ENCODE measurements at places on chromosomes 7 and 10.
A peak's percentile ranks its signal among the peaks of the same experiment; 100 is the strongest.

- no peak for DNase-seq
Observed at GRCh38 chr7:18489624-18490023, 5.9 kb upstream of the HDAC9 start.

DNA sequence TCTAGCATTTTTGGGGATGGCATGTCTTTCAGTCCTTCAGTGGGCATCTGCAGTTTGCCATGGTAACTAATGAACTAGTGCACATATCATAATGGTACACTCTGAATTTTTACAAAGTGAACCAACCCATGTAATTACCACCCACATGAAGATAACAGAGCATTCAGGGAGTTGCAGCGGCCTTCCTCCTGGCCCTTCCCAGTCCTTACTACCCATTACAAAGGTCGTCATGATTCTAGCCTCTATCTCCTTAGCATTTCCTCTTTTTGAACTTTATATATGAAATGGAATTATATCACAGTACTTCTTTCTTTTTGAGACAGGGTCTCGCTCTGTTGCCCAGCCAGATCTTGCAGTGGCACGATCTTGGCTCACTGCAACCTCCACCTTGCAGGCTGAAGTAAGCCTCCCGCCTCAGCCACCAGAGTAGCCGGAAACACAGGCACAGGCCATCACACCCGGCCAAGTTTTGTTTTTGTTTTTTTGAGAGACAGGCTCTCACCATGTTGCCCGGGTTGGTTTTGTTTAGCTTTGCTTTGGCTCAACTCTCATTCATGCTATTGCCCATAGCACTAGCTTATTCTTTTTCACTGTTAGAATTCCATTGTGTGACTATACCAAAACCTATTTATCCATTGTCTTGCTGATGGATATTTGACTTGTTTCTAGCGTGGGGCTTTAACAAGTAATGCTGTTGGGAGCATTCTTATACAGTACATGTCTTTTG lies 79.2 kb downstream of the APBB1IP start:
- DNase-seq, result no peak

GRCh38 chr10:2592360-2593160 lies 474.8 kb upstream of the PFKP start:
- no peak for DNase-seq

DNA sequence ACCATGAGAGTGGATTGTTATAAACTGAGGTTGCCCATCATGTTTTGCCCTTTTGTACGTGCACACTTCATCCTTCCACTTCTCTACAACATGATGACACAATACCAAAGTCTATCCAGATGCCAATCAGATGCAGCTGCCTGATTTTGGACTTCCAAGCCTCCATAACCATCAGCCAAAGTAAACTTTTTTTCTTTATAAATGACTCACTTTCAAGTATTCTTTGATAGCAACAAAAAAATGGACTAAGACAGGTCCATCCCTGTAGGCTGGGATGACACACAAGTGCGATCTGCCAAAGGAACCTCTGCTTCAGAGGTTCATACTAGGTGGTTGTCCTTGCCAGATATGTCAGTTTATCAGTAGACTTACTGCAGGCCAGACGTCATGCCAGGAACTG lies 320.2 kb upstream of the FZD1 start:
- no peak for DNase-seq

DNA sequence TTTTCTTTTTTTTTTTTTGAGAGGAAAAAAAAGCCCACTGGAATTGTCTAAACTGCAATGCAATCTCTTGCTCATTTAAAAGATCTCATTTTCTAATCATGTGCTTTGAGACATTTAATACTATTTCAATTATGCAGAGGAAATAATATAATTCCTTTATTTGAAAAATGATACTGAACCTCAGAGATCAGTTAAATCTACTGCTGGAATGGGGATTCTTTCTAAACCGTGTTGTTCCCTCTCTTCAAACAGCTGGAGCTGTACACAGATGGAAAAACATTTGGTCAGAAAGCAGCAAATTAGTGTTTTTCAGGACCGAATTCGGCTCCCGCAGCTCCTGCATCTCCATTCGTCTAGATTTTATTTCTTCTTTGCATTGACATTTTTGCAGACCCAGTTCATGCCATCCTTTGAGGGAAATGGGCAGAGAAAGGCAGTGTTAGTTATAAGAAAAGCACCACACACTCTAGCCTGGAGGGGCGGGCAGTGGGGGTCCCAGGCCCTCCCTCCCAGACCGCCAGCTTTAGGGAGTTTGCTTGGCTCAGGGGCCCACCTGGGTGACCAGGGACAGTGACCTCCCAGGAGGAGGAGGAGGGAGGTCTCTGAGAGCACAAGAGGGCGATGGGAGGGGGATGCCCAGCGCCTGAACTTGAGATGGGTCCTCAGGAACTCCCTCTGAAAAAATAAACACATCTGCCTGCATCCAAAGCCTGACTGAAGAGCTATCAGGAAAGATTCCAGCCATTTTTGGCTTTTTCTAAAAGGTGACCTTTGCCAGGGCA lies 32.4 kb downstream of the TRIM8 start:
- DNase-seq, result no peak

DNA sequence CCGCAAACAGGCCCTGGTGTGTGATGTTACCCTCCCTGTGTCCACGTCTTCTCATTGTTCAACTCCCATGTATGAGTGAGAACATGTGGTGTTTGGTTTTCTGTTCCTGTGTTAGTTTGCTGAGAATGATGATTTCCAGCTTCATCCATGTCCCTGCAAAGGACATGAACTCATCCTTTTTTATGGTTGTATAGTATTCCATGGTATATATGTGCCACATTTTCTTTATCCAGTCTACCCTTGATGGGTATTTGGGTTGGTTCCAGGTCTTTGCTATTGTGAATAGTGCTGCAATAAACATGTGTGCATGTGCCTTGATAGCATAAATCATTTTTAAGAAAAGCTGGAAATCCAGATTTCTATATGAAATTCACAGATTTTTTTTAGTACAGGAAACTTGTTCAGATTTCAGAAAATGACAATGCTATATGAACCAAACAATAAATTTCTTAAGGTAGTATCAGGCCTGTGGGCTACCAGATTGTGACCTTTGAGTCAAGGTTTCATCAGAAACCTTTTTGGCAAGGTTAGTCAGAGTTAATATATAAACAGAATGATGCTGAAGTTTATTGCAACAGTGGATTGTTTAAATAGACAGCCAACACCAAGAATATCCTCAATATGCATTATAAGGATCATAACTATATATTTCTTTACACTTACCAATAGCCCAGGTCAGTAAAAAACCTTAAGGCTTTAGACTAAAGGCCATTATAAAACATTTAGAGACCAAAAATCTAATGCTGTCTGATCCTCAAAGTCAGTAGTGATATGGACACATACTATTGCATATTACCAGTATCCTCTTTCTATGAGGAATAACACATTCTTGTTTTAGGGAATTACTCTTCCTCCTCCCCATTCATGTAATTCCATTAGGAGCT lies 68.7 kb upstream of the PAPSS2 start:
- DNase-seq, result no peak

- no peak for DNase-seq
Observed at GRCh38 chr7:2331707-2332106, 17.5 kb upstream of the SNX8 start.

DNA sequence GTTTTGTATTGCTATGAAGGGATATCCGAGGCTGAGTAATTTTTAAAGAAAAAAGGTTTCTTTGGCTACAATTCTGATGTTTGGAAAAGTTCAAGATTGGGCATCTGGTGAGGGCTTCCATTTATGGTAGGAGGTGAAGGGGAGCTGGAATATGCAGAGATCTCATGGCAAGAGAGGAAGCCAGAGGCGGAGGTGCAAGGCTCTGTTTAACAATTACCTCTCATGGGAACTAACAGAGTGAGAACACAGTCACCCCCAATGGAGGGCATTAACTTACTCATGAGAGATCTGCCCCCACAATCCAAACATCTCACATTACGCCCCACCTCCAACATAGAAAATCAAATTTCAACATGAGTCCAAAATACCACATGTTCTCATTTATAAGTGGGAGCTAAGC lies 62.0 kb downstream of the AKR1D1 start:
- DNase-seq, result no peak

- no peak for DNase-seq
Observed at GRCh38 chr10:26488344-26488743, 50.2 kb downstream of the APBB1IP start.

DNA sequence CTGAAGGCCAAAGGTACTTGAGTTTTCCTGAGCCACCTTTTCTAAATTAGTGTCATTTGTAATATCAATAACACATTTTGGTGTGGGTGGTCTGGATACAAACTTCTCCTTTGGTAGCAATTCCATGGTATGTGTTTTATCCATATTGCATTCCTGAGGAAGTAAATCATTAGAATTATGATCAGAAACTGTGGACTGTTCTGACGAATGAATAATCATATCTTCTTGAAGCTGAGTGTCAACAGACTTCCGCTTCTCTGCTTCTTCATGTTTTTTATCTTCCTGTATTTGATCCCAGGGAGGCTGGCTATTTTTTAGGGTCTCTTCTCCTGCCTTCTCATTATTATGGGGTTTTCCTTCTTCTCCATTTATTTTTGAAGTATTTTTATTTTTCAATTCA lies 81.4 kb downstream of the NRBF2 start:
- DNase-seq, result no peak

DNA sequence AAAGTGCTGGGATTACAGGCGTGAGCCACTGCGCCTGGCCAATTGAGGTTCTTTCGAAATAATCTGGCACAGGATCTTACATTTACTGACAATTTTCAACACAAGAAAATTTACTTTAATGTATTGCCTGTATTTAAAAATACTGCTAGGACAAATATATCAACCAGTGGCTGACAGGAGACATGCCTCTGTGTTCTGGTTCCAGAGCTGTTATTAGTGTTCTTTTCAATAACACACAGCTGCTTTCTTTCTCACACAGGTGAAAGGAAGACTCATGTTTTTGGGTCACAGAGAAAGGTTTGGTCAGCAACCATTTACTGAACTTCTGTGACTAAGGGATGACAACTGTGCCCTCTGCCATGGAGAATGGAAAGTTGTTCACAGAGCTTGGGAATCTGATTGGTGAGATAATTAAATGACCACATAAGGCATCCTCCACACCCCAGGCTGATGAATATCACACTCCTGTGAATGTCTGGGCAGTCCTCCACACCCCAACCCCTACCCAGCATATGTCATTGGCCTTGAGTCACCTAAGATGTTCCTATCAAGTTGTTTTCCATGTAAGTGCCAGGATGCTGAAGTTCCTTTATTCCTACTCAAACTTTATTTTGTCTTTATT lies 180.1 kb downstream of the RAPGEF5 start:
- no peak for DNase-seq

- DNase-seq, result no peak
Observed at GRCh38 chr7:485188-486081, 34.2 kb downstream of the PDGFA start.

DNA sequence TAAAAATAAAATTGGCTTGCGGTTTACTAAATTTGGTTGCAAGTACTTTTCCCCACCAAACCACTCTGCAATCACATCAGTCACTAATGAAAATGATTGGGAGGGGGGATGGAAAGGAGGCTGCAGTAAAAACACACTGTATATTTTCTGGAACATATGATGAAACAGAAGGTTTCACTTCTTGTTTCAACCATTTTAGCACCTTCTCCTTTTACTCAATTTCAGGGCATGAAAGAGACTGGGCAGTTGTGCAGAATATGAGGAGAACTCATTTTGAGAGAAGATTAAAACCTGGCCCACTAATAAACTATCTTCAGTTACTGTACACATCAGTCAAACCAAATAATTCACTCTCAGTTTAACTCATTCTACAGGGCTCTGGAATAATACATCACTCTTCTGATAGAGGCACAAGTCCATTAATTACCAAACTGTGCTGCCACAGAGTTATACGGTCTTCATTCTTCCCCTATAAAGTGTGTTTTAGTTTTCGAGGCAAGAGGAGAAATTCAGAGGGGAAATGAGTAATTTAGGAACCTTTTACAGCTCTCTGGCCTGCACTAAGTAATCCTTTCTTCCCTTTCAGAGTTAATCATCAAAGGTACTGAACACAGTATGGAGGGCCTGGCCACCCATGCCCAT lies 25.5 kb downstream of the JAZF1 start:
- DNase-seq, result peak; percentile 51

DNA sequence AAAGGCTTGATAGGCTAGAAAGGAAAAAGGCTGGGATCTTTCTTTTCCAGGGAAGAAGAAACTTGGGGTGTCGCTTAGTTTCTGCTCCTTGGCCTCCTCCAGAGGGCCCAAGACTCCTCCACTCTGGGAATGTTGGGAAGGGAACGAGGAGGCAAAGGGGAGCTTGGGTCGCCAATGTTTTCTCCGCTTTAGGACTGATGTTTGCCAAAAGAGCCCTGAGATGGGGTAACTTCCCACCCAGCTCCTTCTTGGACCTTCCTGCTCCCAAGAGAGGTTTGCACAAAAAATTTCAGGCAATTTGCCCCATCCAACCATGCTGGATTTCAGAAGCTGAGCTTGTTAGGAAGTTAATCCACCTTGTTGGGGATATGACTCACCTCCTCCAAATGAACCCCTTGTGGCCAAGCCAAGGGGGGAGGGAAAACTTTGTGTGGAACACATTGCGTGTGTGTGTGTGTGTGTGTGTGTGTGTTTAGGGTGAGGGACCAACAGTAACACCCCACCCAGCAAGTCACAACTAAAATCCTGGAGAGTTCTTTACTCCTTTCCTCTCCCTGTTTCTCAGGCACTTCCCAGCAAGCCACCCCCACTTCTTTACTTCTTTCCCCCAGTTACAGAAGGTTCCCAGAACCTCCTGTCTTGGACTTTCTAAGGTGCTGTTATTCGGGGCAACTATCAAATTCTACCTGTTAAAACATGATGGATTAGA lies 8.7 kb upstream of the HOXA2 start:
- no peak for DNase-seq

- no peak for DNase-seq
Observed at GRCh38 chr7:18384491-18385143, 110.9 kb upstream of the HDAC9 start.

DNA sequence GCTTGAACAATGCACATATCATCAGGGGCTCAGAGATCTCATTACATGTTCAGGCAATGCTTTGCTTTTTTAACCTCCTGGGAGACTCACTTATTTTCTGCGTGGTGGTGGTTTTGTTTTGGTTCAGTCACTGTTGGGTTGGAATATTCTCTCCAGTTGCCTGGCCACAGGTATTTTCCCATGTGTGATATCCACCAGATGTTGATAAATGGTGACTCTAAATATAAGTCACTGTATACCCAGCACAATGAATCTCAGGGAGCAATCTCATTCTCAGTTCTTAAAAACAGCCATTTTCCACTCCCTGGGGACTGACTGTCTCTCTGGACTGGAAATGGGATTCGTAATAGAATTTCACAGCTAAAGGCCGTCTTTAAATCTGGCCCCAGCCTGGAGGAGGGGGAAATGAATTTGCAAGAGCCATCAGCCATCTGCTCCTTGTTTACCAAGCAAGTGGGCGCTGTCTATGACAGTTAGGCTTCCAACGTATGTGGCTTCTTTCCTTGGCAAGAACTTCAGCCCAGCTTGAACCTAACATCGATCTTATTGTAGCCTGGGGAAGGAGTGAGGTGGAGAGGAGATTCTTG lies 1106.2 kb downstream of the NRG3 start:
- DNase-seq, result no peak

GRCh38 chr7:34308595-34308994 lies 349.4 kb upstream of the NPSR1 start:
- no peak for DNase-seq

- no peak for DNase-seq
Observed at GRCh38 chr7:84492098-84493034, 297.8 kb upstream of the SEMA3A start.

- DNase-seq, result no peak
Observed at GRCh38 chr7:27611059-27611458, 51.6 kb downstream of the HIBADH start.

- DNase-seq, result peak; percentile 85
Observed at GRCh38 chr7:1664711-1665548, 5.1 kb upstream of the ELFN1 start.

- no peak for DNase-seq
Observed at GRCh38 chr7:44191171-44191570, 1.9 kb upstream of the GCK start.

GRCh38 chr10:97102441-97102840 lies 83.3 kb downstream of the SLIT1 start:
- no peak for DNase-seq
